ENCODE measurements at places on chromosomes 6 and 20.
A peak's percentile ranks its signal among the peaks of the same experiment; 100 is the strongest.

- DNase-seq = peak; percentile 17
Observed at GRCh38 chr6:43773050-43773979, 3.3 kb downstream of the VEGFA start.

DNA sequence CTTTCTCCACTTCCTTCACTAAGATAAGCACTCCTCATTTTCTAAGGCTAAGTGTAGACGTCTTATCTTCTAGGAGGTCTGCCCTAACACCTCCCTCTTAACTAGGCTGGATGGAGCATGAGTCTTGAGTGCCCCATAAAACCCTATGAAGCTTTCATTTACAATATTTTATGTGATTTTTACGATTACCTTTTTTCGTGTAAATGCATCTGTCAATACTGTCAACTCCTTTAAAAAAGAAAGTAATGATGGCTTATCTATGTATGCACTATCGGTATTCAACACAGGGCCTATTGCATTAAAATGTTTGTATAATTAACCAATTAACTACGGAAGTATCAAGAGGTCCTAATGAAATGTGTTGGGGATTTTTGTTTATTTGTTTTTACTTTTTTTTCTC, 156.0 kb upstream of the FAM83B start:
- no peak for DNase-seq

- DNase-seq = no peak
Observed at GRCh38 chr6:39218868-39219567, 10.3 kb downstream of the KCNK5 start.

- DNase-seq = no peak
Observed at GRCh38 chr20:11814267-11814666, 103.4 kb upstream of the BTBD3 start.

GRCh38 chr20:63932606-63933160, 23.5 kb downstream of the UCKL1 start:
- no peak for DNase-seq

GRCh38 chr6:150229436-150230163, 86.8 kb downstream of the PPP1R14C start:
- no peak for DNase-seq

GRCh38 chr6:34125939-34126338, 19.9 kb downstream of the GRM4 start:
- DNase-seq = no peak

DNA sequence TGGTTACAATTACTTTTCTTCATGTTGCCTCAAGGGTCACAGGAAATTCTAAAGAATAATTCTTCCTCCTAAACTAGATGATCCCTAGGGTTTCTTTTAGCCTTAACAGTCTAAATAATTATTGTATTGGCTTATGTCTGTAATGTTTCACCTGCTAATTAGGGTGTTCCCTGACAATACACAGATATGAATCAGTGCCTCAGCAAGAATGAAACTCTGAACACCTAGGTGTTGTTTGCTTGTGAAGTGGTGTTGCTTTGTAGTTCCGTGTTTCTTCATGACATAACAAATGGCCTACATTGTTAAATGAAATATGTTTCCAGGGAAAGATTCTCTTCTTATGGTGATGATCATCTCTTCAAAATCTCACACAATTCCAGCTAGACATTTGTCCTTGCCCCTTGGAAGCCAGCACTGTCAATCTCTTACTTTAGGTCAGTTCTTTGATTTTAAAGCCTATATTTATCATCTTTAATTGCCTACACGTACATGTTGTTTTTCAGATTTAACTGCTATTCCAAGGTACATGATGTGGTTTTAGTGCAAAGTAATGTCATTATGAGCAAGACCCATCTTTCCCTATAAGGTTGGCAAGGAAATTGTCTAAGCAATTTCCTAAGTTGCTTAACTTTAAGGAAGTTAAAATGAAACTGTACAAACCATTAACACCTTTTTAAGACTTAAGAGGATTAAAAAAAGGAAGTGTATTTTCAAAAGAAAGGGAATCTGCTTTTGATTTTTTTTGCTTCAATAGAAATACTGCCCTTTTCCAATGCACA, 111.9 kb downstream of the TBC1D7 start:
- DNase-seq = no peak

- DNase-seq = no peak
Observed at GRCh38 chr6:21613809-21614208, 20.3 kb downstream of the SOX4 start.

DNA sequence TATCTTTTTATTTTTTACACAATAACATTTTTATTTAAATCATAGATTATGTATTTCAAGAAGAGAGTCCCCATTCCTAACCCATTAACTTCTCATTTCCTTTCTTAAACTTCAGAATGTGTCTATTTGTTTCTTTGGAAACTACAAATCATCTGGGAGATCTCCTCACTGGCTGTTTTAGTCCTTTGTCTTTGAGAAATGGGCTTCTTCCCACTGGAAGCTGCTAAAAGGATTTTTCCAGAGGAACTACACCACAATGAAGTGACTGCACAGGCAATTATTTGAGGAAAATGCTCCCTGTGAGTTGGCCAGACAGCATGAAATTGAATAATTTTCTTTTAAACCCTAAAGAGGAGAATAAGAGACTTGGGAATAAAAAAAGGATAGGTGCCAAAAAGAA, 119.1 kb downstream of the TENT5A start:
- DNase-seq = no peak

- no peak for DNase-seq
Observed at GRCh38 chr20:57458400-57459160, 66.4 kb downstream of the CTCFL start.

DNA sequence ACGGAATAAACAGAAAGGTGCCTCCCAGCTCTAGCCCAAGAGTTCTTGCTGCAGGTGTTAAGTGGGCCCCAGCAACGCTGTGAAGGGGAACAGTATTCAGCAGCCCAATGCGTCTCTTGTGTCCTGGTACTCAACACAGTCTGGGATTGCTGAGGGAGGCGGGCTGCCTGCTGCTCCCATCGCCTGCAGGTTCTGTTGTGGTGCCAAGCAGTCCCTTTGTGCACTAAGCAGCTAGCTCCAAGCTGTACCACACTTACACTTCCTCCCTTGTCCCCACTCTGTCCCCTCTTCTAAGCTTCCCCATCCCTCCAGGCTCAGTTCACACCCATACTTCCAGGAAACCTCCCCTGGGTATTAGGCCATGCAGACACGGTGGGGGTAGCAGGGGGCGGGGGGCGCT, 92.7 kb downstream of the AGPAT4 start:
- no peak for DNase-seq

DNA sequence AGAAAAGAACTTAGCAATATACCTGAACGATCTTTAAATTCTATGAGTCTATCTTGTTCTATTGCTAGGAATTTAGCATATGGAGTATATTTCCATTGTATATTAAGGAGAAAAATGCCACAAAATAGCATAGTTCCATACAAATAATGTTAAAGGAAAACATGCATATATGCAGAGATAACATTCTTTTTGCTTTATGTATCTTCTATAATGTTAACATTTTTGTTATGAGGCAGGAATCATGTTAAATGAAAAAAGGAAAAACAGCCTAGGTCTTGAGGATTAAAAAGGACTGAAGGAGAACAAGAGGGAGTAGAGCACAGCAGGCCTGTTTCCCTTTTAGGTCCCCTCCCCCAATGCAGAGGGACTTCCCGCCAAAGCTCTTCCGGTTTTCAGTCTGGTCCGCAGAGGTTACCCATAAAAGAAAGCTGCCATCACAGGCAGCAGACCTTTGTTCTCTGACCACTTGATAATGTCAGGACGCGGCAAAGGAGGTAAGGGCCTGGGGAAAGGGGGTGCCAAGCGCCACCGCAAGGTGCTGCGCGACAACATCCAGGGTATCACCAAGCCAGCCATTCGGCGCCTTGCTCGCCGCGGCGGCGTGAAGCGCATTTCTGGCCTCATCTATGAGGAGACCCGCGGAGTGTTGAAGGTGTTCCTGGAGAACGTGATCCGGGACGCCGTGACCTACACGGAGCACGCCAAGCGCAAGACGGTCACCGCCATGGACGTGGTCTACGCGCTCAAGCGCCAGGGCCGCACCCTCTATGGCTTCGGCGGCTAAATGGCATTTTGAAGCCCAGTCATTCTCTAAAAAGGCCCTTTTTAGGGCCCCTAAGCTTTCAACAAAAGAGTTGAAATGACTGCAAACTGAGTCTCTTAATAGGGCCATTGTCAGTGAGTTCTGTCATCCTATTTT, 108.4 kb upstream of the PRSS16 start:
- DNase-seq = no peak

- no peak for DNase-seq
Observed at GRCh38 chr6:43516367-43516696, 394 bp downstream of the YIPF3 start.

DNA sequence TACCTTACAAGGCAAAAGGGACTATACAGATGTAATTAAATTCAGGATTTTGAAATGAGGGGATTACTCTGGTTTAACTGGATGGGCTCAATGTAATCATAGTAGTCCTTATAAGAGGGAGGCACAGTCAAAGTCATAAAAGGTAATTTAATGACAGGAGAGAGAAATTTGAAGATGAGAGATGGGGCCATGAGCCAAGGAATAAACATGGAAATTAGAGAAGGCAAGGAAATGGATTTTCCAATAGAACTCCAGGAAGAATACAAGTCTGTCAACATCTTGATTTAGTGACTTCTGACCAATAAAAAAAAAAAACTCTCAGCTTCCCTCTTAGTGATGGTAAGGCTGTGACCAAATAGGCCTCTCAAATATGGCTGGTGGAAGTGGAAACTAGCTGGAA, 101.9 kb upstream of the BEND3 start:
- DNase-seq = no peak

DNA sequence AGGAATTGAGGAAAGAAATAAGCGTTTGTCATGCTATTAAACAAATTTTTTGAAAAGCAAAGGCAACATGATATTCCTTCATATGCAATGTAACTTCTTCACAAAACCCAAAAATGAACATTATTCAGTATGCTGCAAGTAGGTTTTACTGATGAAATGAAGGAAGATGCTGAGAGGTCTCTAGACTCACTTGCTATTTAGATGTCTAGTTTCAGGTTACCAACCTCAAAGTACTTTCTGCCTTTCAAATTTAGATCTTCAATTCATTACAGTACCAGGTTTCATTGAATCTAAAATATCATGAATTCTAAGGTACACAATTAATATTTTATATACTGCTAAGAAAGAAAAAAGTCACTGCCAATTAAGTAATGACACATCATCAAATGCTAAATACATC, 39.9 kb downstream of the MYO6 start:
- DNase-seq = no peak

- no peak for DNase-seq
Observed at GRCh38 chr20:23341073-23341472, 9.5 kb upstream of the NXT1 start.

DNA sequence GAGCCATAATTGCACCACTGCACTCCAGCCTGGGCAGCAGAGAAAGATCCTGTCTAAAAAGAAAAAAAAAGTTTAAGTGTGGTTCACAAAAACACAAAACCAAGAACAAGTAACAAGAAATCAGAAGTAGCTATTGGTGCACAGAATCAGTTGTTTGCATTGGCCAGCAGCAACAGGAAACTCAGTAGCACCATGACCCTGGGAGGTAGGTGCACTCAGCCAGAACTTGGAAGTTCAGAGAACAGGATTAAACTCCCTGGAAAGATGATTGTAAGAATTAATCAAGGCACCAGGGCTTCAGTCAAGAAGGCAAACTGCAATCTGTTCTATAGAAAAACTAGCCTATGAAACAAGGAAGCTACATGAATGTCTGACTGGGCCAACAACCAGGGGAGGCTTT, 267.9 kb downstream of the COL12A1 start:
- no peak for DNase-seq

- no peak for DNase-seq
Observed at GRCh38 chr6:161792851-161793493, 519.1 kb upstream of the AGPAT4 start.

DNA sequence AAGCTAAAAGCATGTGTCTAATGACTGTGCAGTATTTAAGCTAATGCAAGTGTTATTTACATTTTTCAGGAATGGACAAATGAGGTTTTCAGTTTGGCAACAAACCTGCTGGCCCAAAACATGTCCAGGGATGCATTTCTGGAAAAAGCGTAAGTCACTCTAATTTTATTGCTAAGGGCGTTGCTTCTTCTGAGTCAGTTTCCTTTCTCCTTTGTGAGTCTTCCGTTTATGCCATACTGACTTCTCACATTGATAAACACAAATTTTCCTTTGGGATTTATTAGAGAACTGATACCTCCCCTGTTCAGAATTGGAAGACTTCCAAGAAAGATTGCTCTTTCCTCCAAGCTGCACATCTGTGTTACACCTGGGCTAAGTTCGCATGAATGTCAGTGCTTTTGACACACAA, 422.9 kb upstream of the PLCB4 start:
- peak; percentile 88 for DNase-seq

GRCh38 chr20:48406498-48406897, 421.3 kb downstream of the PREX1 start:
- no peak for DNase-seq

DNA sequence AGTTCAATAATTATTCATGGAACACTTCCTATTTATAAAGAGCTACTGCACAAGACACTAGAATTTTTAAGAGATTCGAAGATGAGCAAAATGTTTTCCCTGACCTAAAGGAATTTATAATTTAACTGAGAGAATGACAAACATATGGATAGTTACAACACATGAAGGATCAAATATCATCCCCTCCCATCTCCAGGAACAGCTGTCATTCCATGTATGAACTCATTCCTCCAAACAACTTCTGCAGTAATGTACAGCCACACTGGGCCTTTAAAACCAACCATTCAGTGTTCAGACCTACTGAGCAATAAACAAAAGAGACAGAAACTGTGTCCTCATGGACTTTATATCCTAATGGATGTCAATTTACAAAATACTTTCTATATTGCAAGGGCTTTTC, 87.8 kb downstream of the KIF16B start:
- no peak for DNase-seq

All from GM04504 (cell line).